HS-27A (cell line): ENCODE measurements at places on chromosomes 7 and 10.

DNA sequence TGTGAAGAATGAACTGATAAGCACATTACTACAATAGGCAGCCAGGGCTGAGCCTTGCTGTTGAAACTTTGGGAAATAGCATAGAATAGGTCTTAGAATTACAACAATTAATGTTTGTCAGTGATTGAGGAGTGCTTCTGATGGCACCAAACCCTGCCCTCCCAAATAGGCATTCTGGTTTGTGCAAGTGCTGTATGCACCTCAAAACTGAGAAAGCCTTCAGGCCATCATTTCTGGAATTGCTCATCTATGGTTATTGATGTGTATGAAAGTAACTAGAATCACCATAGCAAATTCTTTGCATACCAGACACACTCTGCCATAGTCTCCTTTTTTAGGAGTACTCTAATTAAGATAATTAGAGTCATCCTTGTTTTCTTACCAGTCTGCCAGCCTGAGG is 585.0 kb upstream of the MBL2 start:
- no peak for DNase-seq

DNA sequence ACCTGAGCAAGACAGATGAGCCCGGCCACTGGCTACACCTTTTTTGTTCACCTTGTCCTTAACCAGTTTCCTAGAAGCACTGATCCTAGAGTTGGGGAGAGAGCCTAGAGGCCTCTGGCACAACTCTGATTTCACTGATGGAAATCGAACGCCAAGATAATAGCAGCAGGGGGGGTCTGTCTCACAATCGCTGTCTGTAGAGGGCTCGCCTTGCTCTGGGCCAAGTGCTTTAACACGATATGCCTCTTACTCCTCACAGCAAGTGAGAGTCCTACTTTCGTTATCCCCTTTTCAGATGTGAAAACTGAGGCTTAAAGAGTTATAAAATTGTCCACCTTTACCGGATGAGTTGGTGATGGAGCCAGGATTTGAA is 472 bp downstream of the RASSF4 start:
- no peak for DNase-seq

- DNase-seq: no peak
Observed at GRCh38 chr7:80726666-80727065, 88.2 kb downstream of the CD36 start.

- DNase-seq: no peak
Observed at GRCh38 chr7:102390697-102391484, 5.3 kb upstream of the PRKRIP1 start.

- DNase-seq: no peak
Observed at GRCh38 chr7:45985902-45986301, 64.8 kb upstream of the IGFBP3 start.

GRCh38 chr10:100470367-100470766 is 7.6 kb downstream of the WNT8B start:
- no peak for DNase-seq

GRCh38 chr7:151761231-151761630 is 115.7 kb downstream of the PRKAG2 start:
- no peak for DNase-seq

GRCh38 chr10:115033898-115034297 is 59.3 kb upstream of the ATRNL1 start:
- DNase-seq: no peak

- DNase-seq: no peak
Observed at GRCh38 chr10:120436439-120437112, 20.5 kb upstream of the PLPP4 start.

- DNase-seq: no peak
Observed at GRCh38 chr7:22093936-22094335, 148.2 kb upstream of the CDCA7L start.

- no peak for DNase-seq
Observed at GRCh38 chr7:77833136-77833535, 34.6 kb downstream of the PHTF2 start.

- DNase-seq: no peak
Observed at GRCh38 chr10:72841487-72841886, 52.1 kb upstream of the OIT3 start.

- DNase-seq: no peak
Observed at GRCh38 chr7:46886669-46887374, 695.1 kb downstream of the TNS3 start.

- DNase-seq: no peak
Observed at GRCh38 chr10:21526188-21526859, 842 bp upstream of the SKIDA1 start.

- no peak for DNase-seq
Observed at GRCh38 chr10:112235920-112236319, 47.3 kb upstream of the TECTB start.

GRCh38 chr10:35185260-35186034 is 58.8 kb downstream of the CREM start:
- DNase-seq: no peak

DNA sequence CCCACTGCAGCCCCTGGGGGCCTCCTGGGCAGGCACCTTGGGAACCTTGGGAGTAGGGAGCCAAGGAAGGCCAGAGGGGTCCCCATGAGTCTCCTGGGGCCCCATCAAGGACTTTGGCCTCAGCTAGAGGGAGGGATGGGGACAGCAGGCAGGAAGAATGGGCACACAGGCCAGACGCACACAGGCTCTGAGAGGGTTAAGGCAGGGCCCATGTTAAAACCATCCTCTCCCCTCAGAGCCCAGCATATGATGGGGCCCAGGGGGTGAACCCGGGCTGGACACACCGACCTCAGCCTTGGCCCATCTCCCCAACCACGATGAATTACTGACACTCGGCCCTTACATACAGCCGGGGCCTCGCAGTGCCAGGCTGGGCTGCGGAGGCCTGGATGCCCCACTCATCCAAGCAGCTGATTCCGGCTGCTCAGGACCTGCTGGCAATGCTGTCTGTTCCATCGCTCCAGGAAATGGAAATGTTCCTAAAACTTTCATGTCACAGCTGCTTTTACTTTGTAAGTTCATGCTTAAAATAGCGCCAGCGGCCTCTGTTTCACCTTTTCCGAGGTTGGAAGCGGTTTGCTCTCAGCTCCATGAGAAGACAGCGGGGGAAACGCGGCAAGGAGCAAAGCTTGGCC is 17.3 kb upstream of the INPP5A start:
- no peak for DNase-seq
